ENCODE measurements at places on chromosomes 6 and 20.

DNA sequence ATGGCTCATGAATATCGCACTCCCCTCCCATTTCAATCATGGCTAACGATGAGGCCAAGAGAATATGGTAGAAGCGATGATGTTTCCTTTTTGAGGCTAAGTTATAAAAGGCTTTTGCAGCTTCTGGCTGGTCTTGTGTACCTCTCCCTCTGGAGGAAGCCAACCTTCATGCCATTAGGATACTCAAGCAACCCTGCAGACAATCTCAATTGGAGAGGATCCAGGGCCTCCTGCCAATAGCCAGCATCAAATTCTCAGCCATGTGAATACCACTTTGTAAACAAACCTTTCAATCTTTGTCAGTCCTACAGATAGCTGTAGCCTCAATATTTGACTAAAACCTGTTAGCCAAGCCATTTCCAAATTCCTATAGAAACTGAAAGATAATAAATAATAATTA is 738.4 kb downstream of the KIF16B start:
- DNase-seq, result no peak

DNA sequence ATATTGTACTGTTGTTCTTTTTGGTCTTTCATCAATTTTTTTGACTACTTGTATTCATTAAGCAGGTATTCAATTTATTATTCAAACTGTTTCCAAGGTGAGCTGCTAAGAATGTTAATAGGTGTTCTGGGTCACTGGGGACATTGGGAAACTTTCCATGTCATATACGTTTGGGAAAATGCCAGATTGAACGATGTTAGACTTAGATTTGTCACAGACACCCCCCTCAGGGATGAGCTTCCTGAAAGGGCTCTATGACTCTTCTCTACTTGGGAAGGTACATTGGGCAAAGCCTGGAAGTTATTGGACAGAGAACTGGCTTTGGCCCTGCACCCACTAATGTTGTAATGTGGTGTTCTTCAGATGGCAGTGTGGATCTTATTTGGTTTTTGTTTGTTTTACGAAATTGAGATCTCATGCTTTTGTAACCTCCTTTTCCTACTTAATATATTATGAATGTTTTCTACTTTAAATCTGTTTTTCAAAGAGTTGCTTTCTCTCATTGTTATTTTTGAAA is 42.1 kb downstream of the PLCB4 start:
- DNase-seq, result no peak

DNA sequence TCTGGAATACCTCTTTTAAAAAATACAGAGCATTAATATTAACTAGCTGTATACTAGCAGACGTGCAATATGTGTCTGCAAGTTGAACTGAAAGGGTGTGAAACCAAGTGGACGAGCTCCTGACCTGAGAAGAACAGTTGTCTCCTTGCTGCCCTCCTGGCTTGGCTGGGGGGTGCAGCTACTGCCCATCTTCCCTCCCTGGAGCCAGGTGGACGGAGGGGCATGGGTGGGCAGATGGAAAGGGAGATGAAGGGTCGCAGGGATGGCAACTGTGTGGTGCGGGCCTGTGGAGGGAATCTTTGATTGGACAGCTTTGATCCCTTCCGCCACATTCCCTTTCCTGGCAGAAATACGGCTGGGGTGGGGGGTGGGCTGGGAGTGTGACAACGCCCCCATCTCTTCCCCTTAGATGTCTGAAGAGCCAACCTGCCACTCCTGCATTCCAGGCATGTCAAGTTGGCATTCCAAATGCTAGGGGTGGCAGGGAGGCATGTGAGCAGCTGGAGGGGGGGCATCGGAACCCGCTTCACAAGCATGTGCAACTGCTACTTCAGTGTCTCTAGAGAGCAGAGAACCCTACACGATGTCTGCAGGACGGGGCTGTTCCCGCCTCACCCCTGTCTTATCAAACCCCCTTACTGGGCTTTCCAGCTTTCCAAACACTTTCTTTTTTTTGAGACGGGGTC is 37.3 kb downstream of the SRSF3 start:
- DNase-seq, result no peak

GRCh38 chr6:93792746-93793145 is 373.4 kb upstream of the EPHA7 start:
- no peak for DNase-seq

DNA sequence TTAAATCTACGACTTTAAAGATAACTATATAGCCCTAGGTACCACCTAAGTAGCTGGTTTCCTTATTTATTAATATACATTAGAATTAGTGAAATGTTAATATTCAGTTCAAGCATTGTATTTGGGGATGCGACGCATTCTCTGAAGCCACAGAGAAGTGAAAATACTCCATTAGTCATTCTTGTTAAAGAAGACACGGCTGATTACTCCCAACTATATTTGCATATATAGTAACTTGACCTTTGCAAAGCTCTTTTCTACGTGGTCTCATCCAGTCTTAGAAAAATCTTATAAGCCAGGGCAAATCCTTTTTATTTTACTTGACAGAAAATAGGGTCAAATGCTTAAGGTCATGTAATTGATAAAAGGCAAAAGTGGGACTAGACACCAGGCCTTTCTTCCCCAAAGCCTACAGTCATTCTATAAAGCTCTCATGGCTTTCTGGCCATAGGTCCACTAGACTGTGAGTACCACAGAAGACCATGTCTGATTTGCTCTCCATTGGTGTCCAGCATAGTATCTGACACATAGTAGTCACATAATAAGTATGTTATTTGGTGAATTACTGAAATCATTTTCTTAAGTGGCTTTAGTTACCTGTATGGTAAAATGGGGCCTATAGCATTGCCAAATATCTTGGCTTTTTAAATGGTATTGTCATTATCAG is 11.3 kb downstream of the ZHX3 start:
- no peak for DNase-seq

DNA sequence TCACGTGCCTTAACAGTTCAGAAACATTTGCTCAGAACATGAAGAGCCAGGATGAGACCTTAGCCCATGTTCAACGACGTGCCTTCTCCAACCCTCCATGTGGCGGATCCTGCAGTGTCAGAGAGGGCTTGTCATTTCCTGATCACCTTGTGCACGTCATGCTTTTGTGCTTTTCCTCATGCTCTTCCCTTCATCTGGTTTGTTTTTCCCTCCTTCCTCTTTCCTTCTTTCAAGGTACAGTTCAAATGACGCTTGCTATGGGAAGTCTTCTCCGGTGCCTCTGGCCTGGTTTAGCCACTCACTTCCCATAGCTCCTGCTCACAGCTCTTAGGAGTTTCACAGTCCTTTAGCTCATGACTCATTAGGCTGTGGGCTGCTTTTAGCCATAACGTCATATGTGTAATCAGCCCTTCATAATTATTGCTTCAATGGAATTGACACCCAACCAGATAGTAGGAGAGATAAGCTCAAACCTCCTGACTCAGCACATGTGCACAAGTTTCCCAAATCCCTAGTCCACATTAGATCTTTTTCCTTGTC is 102.7 kb upstream of the CNKSR3 start:
- DNase-seq, result no peak

DNA sequence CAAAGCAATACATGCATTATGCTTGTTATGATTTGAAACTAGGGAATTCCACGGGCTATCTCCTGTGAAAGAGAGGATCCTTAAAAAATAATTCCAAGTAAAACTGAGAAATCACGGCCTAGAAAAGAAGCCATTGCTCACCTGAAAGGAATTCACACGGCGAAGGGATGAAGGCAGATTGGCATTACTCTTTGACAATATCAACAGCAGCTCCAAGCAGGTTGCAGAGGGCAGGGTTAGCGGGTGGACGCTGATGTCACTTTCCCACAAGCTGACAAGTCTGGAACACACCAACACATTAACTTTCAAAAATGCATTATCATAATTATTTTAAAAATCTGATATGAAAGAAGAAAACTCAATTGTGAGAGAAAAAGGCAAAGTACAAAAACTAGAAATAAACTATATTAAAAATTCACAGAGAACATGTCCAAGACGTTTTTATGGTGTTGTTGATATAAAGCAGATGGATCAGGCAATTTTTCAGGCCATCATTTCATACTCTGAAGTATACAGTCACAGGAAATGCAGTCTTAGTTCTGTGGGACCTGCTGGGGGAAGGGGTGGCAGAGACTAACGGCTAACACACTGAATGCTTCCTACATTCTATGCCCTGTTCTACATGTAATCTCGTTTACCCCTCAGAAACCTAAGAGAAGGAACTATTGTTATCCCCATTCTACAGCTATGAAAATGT is 108.3 kb downstream of the UBE3D start:
- DNase-seq, result no peak

DNA sequence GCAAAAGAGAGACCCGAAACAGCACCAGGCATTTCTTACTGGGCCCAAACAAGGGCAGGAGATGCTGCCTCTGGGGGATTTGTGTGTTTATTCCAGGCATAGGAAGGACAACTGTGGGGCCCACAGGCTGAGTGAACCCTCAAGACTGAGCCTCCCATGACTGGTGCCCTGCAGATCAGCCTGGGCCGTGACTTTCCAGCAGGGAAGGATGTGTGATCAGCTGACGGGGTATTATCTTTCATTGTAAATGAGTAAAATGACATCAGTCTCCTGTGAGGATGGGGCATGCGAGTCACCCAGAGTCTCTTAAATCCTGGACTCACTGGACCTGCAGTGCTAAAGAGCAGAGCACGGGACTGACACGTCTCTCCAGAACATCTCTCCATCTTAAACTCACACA is 3.9 kb upstream of the TEAD3 start:
- DNase-seq, result no peak

- no peak for DNase-seq
These were observed 45.3 kb downstream of the RRBP1 start for GRCh38 chr20:17636523-17637412.
